ENCODE measurements at places on chromosomes 11 and 22.

- DNase-seq: no peak
These were observed 13.1 kb upstream of the RPL3 start for GRCh38 chr22:39332441-39333064.

GRCh38 chr11:63866211-63866610, 27.3 kb downstream of the MARK2 start:
- peak; percentile 24 for DNase-seq

DNA sequence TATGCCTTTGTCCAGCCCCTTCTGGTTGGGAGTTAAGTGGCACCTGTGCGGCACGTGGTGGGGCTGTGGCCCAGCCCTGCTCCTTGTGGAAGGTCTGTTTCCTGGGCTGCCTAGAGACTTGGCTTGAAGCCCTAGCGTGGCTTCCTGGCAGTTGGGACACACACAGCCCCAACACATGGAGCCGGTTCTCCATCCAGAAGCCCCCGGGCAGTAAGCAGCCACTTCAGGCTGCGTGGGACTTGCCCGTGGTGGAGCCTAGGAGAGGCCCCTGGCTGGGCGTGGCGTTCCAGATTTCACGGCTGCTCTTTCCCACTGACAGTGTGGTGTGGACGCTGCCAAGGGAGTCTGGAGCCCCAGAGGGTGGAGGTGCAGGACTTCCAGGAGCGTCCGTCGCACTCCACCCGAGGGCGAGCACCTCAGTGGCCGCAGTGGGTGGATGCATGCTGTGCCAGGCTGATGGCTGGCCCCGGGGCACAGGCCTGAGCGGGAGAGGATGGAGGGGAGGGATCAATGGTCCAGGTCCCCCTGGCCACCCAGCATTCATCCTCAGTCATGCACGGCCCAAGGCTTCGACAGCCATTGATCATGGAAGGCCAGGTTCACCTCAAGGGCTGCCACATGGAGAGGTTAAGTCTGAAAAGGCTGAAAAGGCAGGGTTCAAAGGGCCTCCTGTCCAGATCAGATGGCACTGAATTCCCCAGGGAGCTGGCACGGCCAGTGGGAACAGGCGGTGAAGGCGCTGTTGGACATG, 9.3 kb downstream of the CCND1 start:
- DNase-seq: no peak

GRCh38 chr11:2180789-2181370, 9.3 kb upstream of the TH start:
- DNase-seq: no peak

DNA sequence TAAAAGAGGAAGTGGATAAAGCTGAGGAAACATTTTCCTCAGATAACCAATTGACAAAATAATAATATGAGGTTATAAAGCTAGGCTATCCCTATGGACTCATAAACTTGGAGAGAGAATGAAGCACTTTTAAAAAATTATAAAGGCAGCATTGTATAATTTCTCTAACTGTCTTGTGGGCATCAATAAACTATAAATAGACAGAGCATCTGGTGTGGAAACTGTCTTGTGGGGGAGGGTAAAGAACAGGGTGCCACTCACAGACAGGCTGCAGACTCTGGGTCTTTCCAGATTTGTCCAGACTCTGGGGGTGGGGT, 333.5 kb downstream of the BUD13 start:
- DNase-seq: no peak

- DNase-seq: no peak
These were observed 12.8 kb downstream of the RAB3IL1 start for GRCh38 chr11:61904539-61905048.

- DNase-seq: no peak
These were observed 95.6 kb downstream of the KCNQ1 start for GRCh38 chr11:2540223-2540991.

DNA sequence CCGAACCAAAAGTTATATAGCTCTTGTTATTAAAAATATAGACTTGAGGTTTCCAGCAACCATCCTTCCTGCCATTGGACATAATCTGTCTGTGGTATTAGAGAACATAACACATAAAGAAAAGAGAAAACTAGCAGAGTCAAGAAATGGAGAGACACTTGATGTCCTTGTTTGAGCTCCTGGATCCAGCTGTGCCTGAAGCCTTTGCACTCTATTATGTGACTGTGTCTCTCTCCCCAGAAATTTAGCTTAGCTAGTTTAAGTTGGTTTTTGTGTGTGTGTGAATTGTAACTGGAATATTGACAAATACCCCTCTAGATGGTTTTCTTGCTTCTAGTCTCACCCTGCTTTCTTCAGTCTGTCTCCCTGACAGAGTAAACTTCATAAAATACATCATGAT, 61.6 kb downstream of the SC5D start:
- DNase-seq: no peak

DNA sequence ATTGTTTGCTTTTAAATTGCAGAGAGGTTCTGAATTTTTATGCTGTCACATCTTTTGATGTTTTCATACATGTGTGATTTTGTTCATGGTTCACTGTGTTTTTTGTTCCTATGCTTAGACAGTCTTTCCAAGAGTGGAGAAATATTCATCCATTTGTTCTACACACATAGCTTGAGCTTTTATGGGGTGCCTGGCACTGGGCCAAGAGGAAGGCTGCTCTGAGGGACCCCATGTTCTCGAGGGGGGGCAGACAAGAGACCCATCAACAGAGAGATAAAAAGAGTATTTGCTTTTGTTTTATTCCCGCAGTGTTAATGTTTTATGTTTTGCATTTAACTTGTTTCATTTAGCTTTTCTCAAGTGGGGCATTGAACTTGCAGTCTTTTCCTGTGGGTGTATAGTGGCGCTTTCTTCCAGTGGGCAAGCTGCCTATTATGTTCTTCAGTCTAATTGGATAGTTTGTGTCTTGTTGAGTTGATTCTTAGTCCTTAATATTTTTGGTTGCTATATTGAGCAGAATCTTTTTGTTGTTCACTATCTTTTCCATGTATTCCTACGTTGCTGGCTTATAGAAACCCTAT, 57.7 kb downstream of the CABIN1 start:
- DNase-seq: no peak

- no peak for DNase-seq
These were observed 14.3 kb downstream of the DGKZ start for GRCh38 chr11:46361283-46362155.

DNA sequence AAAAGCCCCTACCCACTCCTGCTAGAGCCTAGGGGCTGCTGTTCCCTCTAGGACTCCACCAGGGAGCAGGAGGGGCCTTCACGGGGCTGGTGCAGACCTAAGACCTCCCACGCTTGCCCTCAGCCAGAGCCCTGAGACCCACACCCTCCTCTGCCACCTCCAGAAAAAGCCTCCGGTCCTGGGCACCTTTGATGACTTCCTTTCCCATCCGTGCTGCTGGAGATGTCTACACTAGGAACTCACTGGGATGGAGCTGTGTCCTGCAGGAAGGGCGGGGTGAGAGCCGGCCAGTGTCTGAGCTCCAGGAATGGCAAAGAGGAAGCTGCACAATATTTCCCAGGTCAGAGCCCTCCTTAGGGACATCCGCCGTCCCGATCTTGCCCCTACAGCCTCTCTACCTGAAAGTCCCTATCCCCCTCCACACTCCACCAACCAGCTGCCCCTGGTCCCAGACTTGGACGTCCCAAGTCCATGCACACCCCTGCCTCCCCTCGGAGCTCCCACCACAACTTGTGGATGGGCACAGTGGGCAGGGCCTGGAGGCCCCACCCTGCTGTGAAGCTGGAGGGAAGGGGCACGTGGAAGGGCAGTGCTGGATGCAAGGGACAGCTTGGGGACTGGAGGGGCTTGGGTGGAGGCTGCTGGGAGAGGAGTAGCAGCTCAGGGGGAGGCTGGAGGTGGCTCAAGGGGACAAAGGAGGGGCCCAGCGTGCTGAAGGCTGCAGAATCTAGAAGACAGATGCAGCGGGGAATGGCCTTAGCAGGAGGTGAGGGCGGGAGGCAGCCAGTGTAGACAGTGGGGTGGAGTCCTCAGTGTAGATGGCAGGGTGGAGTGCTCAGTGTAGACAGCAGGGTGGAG, 13.5 kb upstream of the LRP5 start:
- DNase-seq: no peak

- no peak for DNase-seq
These were observed 20.7 kb downstream of the CACNG2 start for GRCh38 chr22:36682811-36683210.

DNA sequence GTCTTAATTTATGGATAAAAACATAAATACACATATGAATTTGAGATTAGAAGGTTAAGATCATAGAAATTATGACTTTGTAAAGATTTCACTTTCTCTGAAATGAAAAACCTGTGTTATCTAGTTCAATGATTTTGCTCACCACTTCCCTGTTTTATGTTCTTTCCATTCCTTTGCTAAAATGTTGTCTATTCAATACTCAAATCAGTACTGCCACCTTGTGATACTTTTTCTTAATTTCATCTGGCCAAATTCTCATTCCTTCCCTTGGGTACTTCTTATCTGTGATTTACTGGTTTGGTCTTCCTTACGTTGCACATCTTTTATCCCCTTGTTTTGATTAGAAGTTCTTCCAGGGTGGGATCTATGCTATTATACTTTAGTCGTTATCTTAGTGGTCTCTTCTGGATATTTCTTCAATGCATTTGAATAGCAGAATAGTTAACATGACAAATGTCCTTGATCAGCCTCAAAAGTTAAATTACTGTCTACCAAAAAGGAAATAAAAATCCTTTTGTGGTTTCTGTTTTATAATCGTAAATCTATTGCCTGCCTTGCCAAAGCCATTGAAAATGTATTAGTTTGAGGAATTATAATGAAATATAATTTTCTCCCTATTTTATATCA, 197.0 kb downstream of the PGR start:
- no peak for DNase-seq

DNA sequence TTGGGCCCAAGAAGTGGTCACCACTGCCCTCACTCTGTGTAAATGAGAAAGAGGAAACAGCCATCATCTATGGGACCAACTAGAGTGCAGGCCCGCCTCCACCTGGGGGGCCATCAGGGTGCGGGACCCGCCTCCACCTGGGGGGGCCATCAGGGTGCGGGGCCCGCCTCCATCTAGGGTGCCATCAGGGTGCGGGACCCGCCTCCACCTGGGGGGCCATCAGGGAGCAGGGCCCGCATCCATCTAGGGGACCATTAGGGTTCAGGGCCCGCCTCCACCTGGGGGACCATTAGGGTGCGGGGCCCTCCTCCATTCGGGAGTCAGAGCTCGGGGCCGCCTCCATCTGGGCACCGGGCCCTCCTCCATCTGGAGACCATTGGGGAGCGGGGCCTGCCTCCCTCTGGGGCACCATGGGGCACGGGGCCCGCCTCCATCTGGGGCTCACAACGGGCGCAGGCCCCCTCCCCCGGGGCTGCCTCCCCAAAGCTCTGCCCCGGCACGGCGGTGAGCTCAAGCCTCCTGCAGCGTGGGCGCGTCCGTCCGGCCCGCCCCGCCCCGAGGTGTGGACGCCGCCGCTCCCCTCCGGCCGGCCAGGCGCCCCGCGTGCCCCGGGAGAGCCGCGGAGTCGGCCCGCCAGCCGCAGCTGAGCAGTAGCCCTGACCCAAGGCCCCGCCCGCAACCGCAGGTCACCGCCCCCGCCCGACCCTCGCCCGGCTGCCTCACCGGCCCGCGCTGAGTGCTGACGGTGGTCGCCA, 512 bp downstream of the TOLLIP start:
- DNase-seq: no peak

DNA sequence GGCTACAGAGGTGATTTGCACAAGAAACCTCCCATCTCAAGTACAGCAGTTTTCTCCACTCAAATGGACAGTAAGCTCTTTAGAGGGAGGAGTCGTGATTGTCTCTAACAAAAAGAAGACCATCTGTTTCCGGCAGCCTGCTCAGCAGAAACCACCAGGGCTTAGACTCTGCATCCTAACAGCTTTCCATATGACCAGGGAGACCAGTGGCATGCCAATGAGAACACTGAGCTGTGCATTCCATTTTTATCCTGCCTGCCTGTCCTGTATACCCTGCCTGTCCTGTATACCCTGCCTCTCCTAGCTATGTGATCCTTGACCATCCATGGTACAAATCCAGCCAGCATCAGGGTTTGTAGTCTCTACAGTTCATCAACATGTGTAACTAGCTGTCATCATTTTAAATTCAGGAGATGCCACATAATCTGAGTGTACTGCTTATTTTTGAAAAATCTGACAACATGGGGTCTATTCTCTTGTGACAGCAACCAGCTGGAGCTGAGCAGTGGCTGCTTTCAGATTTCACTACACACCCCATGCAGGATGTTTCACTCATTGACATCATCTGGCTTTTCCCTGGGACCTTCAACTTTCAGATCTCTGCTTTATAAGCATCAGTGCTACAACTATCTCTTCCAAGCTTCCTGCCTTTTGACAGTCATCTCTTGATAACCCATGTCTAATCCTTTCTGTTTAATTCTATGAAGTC, 50.5 kb upstream of the POU2AF2 start:
- DNase-seq: no peak

DNA sequence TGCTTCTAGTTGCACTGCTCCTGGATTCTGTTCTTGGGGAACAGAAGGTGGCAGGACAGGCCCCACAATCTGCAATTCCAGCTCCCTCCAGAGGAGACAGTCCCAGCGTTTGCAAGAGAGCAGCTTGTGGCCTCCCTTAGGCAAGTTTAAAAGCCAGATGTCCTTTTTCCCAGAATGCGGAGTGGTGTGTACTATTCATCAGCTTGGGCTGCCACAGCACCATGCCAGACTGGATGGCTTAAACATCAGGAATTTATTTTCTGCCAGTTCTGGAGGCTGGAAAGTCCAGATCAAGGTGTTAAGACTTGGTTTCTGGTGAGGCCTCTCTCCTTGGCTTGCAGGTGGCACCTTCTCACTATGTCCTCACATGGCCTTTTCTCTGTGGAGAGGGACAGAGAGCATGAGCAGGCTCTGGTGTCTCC, 11.7 kb downstream of the MIAT start:
- DNase-seq: no peak

GRCh38 chr22:48045369-48045768, 1282.9 kb downstream of the TBC1D22A start:
- no peak for DNase-seq

DNA sequence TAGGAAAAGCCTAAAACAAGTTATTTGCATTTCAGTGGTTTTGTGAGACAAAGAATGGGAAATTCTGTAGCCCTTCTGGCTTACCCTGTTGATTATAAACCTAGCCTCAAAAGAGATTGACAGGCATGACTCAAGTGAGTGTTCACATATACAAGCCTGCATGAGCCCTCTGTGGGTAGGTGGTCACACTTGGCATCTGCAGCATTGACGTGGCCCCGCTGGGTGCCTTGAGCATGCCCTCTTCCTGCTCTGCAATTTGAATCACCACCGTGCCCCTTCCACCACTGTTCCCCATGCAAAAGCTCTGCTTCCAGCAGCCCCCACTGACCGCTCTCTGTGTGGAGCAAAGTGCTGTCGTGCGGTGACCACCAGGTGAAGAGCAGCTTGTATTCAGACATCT, 21.0 kb upstream of the ADSL start:
- no peak for DNase-seq

DNA sequence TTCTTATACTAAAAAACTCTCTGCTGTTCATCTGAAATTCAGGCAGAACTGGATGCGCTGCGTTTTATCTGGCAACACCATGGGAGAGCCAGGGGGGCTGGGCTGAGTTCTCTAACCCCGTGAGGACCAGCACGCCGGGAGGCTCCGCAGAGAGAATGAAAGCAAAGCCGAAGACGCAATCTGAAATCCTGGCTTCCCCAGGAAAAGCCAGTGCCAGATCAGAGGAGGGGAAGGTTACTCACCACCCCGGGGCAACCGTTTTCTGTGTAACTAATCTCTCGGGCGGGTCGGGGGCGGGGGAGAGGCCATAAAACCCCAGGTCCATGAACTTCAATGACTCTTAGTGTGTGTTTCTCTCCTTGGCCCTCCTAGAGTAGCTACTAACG, 99.4 kb downstream of the SHANK2 start:
- DNase-seq: no peak

Data from stimulated activated CD8-positive, alpha-beta memory T cell treated with anti-CD3 and anti-CD28 coated beads, Interleukin-7, amount 100 ng/mL, for 1 hour (primary cell).